Stimulated activated memory B cell treated with anti-CD40 and anti-IgM and Interleukin-4, amounts not matched to agents 10 μg/mL and 1 μg/mL and 100 μg/mL, for 72 hours (primary cell): ENCODE measurements at places on chromosomes 16 and 17.

- no peak for ATAC-seq
These were observed 1.1 kb upstream of the FOXJ1 start for GRCh38 chr17:76142039-76142584.

DNA sequence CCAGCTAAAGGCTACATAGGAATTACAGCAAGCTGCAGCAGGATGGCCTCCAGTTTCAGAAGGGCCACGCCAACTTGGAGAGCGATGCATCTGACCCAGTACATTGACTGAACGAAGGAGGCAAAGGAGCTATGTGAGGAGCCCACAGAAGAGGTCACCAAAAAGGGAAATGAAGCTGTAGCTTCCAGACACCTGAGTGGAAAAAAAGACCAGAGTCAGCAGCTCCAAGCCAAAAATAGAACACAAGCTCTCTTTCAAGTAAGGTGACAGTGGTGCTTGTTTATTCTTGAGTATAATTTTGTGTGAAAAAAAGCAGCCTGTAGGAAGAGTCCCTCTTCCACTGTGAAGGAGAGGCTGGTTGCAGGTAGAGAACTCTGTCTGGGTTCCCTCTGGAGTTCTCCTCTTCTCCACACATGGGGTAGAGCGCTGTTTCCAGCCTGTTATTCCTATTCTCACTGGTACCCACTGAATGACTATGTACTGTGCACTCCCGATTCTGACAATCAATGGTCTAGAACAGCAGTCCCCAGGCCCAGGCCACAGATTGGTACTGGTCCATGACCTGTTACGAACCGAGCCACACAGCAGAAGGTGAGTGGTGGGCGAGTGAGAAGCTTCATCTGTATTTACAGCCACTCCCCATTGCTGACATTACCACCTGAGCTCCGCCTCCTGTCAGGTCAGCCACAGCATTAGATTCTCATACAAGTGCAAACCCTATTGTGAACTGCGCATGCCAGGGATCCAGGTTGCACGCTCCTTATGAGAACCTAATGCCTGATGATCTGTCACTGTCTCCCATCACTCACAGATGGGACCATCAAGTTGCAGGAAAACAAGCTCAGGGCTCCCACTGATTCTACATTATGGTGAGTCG lies 15.1 kb downstream of the CCL4 start:
- ATAC-seq = peak; percentile 66

GRCh38 chr17:6780001-6780400 lies 4.0 kb downstream of the FBXO39 start:
- no peak for ATAC-seq

- no peak for ATAC-seq
These were observed 99.1 kb downstream of the MYH11 start for GRCh38 chr16:15757630-15758251.

DNA sequence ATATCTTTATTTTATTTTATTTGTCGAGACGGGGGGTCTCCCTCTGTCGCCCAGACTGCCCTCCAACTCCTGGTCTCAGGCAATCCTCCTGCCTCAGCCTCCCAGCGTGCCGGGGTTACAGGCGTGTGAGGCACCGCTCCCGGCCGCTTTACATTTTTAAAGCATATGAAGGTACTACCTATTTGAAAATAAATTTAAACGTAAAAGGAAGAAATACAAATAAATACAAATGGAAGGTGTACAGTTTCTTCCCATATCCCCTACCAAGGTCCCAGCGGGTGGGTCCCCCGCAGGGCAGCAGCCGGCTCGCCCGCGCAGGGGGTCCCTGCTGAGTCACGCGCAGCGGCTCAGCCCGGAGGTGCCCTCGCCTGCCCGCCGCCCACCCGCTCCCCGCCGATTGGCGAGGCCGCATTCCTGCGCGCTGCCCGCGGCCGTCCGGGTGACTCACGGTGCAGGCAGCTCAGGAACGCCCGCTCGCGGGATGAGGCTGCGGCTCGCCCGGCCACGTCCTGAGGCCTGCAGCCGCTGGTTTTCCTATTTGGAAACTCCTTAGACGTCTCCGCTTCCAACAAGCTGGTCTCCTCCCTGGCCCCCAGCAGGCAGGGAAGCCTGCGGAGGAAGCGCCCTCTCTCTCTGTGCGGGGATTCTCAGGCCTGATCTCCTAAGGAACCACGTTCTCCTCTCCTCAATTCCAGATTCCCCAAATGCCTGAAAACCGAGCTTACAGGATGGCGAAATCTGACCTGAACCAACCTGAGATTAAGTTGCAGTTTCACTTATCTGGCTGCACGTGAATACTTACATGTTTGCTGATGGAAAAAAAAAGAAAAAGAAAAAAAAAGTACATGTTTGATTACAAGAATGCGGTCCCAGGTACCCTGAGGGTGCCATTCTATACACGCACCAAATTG lies 54.8 kb upstream of the MAP3K14 start:
- ATAC-seq = no peak

- peak; percentile 52 for ATAC-seq
These were observed 177.0 kb downstream of the RGS9 start for GRCh38 chr17:65314212-65314611.

DNA sequence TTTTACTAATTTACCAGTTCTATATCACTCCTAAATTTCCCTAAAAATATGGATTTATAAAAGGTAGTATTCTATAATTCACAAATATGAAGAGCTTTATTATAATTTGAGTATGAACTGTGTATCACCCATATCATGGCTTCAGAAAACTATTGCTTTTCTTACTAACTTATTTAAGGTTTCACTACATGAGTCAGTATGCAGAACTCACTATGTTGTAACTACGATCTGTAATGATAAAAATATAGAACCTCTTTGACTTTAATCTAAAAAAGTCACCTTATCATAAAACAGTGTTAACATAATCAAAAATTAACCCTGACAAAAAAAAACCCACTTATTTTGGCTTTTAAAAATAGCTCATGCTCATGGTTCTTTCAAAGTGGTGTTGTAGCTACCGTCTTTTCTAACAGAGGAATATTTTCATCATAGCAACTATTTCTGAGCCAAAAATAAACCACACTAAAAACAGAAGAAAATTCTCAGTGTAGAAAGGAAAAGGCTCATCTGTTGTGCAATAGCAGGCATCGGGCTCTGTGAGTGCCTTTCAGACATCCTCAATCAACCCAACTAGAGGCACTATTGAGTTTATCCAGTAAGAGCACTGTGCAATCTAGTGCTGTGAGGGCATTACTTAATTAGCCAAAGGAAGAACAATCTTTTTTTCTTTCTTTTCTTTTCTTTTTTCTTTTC lies 42.1 kb downstream of the ITGAM start:
- ATAC-seq = peak; percentile 61

- ATAC-seq = no peak
These were observed 16.6 kb downstream of the CCL4 start for GRCh38 chr17:36120221-36120620.

DNA sequence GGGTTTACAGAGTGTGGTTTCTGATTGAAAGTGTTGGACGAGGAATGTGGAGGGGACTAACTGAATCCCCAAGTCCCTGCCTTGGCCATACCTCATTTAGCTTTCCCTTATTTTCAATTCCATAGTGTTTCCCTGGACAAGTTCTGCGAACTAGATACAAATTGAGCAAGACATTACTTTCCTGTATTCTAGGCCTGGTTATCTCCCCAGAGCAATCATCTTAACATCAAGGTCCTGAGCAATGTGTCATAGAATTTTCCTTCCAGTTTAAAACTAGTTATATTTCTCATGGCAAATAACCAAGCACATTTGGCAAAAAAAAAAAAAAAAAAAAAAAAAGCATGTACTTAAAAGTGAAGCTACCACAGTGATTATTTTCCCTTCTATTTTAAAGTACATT lies 330.1 kb downstream of the CDH11 start:
- ATAC-seq = no peak

- peak; percentile 14 for ATAC-seq
These were observed 6.0 kb downstream of the ST3GAL2 start for GRCh38 chr16:70432723-70433457.

GRCh38 chr16:9578459-9578858 lies 487.0 kb downstream of the HAPSTR1 start:
- ATAC-seq = no peak

- ATAC-seq = no peak
These were observed 194.5 kb upstream of the CDH13 start for GRCh38 chr16:82432261-82432660.

GRCh38 chr17:57523926-57524632 lies 221.0 kb downstream of the CCDC182 start:
- no peak for ATAC-seq

DNA sequence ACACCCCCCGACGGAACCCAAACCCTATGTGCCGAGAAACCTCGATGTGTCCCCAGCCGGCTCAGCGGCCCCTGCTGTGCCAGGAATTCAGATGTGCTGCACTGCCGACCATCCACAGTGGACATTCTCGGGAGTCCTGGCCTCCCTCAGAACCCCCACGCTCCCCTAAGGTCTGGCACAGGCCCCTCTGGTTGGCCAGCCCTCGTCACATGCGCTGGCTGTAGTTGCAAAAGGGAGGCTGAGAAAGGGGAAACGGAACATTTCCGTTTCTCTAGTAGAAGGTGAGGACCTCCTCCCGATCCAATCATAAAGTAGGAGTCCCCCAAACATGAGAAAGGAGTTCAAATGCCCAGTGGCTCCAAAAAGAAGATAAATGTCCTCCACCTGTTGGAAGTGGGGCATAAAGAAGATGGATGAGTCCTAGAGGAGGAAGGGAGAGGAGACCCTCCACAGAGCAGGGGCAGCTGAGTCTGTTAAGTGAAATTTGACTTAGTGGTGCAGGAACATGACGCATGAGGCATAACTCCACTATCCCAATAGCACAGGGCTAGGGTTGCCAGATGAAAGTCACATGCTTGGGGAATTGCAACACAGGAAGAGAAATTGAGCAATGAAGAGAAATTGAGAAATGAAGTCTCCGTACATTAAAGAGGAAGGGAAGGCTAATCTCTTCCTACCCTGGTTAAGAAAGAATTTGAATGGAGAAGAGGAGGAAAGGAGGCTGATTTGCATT lies 49.3 kb upstream of the WSB1 start:
- no peak for ATAC-seq

DNA sequence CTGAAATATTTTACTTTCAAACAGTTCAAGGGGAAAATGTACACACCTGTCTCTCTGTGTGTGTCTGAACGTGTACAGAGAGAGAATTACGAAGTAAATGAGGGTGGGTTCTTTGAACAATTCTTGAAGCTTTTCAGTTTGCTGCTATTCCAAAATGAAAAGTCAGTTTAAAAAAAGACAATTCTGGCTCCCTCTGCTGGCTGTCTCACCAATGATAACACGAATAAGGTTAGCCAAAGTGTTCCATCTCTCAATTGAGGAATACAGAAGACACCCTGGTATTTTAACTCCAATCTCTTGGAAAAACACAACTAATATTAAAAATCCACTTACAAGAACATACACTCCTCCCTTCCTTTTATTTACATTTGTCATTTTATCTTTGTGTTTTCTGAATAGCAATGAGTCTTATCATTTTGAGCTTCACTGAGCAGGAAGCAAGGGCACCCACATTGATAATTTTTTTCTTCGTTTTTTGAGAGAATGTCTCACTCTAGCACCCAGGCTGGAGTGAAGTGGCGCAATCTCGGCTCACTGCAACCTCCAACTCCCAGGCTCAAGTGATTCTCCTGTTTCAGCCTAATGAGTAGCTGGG lies 20.5 kb downstream of the EFTUD2 start:
- ATAC-seq = no peak

DNA sequence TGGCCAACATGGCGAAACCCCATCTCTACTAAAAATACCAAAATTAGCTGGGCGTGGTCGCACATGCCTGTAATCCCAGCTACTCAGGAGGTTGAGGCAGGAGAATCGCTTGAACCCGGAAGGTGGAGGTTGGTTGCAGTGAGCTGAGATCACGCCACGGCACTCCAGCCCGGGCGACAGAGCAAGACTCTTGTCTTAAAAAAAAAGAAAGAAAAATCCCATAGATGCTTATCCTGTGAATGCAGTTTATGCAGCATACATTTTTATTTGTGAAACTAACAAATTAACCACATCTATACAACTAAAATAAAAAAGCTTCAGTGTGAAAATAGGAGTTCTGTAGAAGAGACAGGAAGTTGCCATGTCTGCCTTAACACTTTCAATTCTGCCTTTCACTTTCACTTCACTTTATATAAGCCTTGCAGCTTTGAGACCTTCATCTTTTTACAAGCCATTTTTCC lies 7.1 kb downstream of the IGSF6 start:
- ATAC-seq = peak; percentile 66

- ATAC-seq = no peak
These were observed 587.1 kb downstream of the RBFOX1 start for GRCh38 chr16:7919782-7920181.

DNA sequence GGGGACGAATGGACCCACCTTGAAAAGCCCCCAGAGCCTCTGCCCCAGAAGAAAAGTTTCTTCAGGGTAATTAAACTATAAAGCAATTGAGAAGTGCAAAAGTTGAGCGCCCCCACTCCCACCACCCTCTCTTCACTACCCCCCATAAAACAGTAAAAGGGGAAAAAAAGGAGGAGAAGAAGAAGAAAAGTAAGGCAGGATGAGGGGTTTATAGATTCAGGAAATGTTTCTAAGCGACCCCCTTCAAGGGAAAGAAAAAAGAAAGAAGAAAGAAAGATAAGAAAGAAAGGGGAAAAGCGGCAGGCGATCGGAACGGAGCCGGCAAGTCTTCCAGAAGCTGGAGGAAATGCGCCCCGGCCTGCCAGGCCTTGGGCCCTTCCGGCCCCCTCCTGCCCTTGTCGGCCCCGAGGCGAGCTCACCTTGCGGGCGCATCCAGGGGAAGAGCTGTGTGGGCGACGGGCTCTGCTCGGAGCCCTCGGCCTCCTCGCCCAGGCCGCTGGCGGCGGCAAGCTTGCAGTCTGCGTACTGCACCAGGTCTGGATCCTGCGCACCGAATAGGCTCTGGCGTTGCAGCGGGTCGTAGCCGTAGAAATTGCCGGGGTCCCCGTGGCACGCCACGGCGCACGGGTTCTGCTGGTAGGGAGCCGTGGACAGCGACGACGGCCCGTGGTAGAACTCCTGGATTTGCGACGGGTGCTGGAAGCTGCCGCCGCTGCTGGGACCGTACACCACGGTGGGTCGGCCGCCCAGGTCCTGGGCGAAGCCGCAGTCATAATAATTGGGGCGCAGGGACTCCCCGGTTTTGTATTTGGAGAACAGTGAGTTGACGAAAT lies 1.0 kb downstream of the HOXB8 start:
- ATAC-seq = no peak

DNA sequence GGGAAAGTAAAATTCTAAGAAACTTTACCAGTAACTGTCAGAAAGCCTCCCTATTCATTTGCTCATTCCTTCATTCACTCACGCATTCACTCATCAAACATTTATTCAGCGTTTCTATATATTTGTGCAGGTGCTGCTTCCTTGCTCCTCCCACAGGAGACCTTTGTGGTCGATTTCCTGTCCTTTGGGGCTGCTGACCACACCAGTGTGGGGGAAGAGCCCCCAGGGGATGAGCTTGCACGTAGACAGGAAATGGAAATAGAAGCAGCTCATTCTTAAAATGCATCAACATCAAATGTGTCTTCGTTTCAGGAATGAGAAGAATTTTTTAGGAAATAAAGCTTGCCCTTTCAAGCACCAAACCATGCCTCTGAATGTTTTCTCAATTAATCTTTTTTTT lies 9.6 kb downstream of the PIK3R6 start:
- peak; percentile 88 for ATAC-seq

- peak; percentile 77 for ATAC-seq
These were observed 95.2 kb upstream of the AXIN2 start for GRCh38 chr17:65656390-65657250.

GRCh38 chr16:22262460-22262859 lies 34.7 kb upstream of the POLR3E start:
- no peak for ATAC-seq

GRCh38 chr17:31598921-31599571 lies 207.6 kb downstream of the RAB11FIP4 start:
- no peak for ATAC-seq

- ATAC-seq = no peak
These were observed 624 bp downstream of the G6PC3 start for GRCh38 chr17:44071198-44071520.

GRCh38 chr16:30892670-30893416 lies 1.0 kb downstream of the BCL7C start:
- no peak for ATAC-seq
